SK-N-DZ (cell line): ENCODE measurements at places on chromosomes 12 and 14.

- DNase-seq = peak; percentile 75
Measured at GRCh38 chr14:45610318-45610717, 357.3 kb upstream of the MIS18BP1 start.

- DNase-seq = no peak
Measured at GRCh38 chr14:81474148-81474492, 59.5 kb downstream of the SEL1L start.

GRCh38 chr12:71641390-71641789 is 22.3 kb downstream of the ZFC3H1 start:
- no peak for DNase-seq

GRCh38 chr12:127150956-127151355 is 1116.0 kb upstream of the TMEM132C start:
- no peak for DNase-seq

GRCh38 chr14:86513056-86513455 is 983.1 kb downstream of the FLRT2 start:
- no peak for DNase-seq

DNA sequence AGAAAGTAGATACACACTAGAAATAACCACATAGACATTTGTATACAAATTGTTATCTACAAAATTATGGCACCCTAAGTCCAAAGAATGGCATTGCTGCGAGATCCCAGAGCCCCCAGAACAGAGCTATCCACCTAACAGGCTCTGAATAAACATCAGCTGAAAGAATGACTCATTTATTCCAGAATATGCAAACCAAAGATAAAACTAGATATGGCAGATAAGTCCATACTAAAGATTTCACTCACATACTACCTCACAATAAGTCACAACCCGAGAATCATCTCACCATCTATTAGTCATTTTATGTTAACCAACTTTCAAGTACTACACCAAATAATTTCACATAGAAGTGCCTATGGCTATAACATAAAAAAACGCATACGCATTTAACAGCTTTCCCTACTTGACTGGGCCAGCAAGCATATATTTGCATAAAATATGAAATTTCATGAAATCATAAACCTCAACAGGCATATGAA is 5.6 kb downstream of the CNIH1 start:
- DNase-seq = no peak
